ENCODE measurements at places on chromosomes 4 and X. TPM values are rescaled to one million over a fixed set of nuclear protein-coding genes. Genes with fewer than 3 reads are reported as not detected.

GRCh38 chr4:185713272-185713671, 98.7 kb downstream of the SORBS2 start:
- DNase-seq: no peak

GRCh38 chrX:115549008-115549407, 12.0 kb upstream of the PLS3 start:
- no peak for DNase-seq

- DNase-seq: peak; percentile 39
These were observed 12.2 kb upstream of the MTMR1 start for GRCh38 chrX:150680974-150681373.

DNA sequence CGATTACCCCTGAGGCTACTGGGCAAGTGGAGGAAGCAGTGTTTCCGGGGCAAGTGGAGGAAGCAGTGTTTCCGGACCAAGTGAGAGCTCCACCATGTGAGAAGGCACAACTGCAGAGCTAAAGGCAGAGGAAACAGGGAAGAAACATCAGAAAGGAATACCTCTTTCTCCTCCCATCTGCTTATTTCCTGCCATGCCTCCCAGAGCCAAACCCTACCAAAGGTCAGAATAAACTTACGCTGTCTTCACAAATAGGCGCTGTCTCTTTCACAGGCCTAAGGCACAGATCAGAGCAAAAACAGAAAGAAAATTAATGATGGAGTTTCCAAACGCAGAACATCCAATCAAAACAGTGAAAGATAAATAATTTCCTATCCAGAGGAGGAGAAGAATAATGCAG, 153.0 kb downstream of the ATOH1 start:
- DNase-seq: no peak

- no peak for DNase-seq
These were observed 29.2 kb downstream of the P2RY8 start for GRCh38 chrX:1507511-1508463.

GRCh38 chr4:91070736-91071135, 943.5 kb downstream of the CCSER1 start:
- no peak for DNase-seq

Gene IL13RA1
- 38.6 TPM for total RNA-seq

Gene AKAP4
- total RNA-seq: not detected

Gene TRAPPC11
- total RNA-seq: 23.5 TPM
